Hematopoietic multipotent progenitor cell treated with erythropoietin and hydrocortisone succinate and interleukin-3 and kit ligand, for 15 days (in vitro differentiated cells): ENCODE measurements at places on chromosomes 7 and 10.

GRCh38 chr7:100745184-100745583 is 11.8 kb downstream of the ZAN start:
- no peak for DNase-seq

DNA sequence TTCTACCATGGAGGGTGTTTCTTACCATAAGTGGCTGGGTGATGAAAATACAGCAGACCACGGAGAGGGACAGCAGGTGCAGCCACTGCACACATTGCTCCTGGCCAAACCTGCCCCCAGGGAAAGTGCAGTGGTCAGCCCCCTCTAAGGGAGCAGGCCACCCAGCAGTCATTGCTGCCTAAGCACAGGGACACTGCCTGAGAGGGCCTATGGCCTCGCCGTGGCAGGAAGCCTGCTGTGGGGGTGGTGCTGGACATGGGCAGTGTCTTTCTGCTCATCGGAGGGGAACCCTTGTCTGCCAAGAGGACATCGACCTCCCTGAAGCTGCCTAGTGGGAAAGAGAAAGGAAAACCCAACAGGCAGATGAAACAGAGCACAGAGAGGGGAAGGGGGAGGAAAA is 118.3 kb downstream of the PKD1L1 start:
- no peak for DNase-seq

- DNase-seq, result no peak
These were observed 11.2 kb downstream of the BTBD16 start for GRCh38 chr10:122282253-122282671.

DNA sequence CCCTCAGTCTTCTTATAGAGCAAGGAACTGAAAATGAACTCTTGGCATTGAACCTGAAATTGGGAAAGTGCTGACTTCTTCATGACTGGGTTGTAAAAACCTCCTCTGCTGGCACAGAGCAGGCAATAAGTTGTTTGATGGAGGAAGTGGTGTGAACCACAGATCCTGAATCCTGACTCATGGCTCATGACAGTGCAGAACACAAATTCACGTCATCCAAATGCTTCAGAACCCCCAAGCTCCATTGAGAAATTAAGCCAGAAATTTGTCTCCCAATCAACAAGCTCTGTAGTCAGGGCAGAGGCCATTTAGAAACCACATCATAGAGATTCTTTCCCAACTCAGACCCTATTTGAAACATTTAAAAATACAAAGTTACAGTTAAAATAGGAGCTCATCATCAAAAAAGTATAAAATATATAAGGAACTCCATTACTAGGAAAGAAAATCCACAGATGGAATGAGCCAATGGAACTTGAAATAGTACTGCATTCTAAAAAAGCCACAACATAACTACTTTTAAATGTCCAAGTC is 10.3 kb upstream of the STK17A start:
- peak; percentile 60 for DNase-seq

- DNase-seq, result no peak
These were observed 176.6 kb downstream of the CTNNA3 start for GRCh38 chr10:67519434-67519833.

GRCh38 chr10:99172950-99173349 is 62.7 kb downstream of the HPSE2 start:
- no peak for DNase-seq

- no peak for DNase-seq
These were observed 2.8 kb upstream of the AHCYL2 start for GRCh38 chr7:129222064-129222463.

- no peak for DNase-seq
These were observed 87.2 kb upstream of the AGK start for GRCh38 chr7:141463986-141464385.

GRCh38 chr10:34200355-34200901 is 614.7 kb downstream of the PARD3 start:
- no peak for DNase-seq

DNA sequence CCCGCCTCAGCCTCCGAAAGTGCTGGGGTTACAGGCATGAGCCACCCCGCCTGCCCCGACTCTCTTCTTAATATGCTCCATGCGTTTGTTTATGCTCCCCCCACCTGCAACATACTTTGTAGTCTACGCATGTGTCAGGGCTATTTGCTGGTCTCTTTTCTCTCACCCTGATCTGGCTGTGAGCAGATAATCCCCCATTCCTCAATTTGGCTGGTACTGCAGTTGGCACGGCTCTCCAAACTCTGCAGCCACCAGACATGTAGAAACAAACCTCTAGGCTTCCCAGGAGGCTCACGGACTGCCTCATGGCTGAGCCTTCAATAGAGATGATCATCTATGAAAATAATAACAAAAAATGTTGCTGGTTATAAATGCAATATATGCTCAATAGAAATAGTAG is 540.3 kb upstream of the GALNT17 start:
- DNase-seq, result no peak

- no peak for DNase-seq
These were observed 107.6 kb downstream of the TES start for GRCh38 chr7:116317907-116318306.

- DNase-seq, result no peak
These were observed 24.0 kb upstream of the A1CF start for GRCh38 chr10:50909334-50910014.

DNA sequence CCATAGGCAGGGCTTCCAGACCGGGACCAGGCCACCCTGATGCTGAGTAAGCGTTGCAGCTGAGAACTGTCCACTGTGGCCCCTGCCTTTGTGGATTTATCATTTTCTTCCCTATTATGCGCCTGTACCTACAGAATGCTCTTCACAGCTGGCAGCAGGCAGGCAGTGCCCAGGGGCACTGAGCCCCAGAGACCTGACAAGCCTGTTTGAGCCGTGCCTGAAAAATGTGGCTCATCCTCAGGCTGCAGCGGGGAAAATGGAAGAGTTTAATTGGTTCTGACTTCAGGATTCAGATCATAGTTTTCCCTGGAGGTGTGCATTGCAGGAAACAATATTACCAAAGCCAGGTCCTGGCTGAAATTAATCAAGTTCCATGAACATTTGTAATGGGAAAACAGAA is 200.2 kb downstream of the ZNF438 start:
- DNase-seq, result no peak

GRCh38 chr10:36188461-36188860 is 546.4 kb upstream of the FZD8 start:
- no peak for DNase-seq

GRCh38 chr7:147363101-147363500 is 1227.5 kb upstream of the C7orf33 start:
- DNase-seq, result no peak

GRCh38 chr10:102627736-102628293 is 16.5 kb upstream of the TRIM8 start:
- DNase-seq, result no peak

- DNase-seq, result no peak
These were observed 2.7 kb downstream of the COG5 start for GRCh38 chr7:107560898-107561516.

DNA sequence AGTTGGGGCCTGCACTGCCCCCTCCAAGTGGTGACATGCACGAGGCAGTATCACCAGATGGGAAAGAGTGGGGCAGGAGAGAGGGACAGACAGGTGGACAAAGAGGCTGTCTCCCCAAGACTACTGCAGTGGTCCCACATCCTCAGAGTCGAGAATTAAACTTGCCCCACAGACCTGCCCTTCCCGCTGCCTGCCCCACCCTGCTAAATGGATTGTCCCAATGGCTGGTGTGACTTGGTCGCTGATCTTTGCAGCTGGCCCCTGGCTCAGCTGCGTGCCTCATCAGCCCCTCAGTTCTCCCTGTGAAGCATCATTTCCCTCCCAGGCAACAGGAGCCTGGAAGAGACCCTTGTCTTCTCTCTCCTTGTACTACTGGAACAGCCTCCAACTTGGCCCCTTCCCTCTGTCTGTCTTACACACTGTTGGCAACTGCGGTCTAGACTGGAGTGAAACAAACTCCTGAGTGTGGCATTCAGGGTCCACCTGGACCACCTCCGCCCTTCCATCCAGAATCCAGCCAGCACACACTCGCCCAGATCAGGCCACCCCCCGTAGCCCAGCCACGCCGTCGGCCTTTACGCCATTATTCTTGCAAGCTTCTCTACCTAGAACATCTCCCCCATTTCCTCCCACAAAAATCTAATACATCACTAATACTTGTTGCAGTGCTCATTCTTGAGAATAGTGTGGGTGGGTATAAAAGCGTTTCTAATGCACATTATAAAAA is 275.1 kb downstream of the CELF2 start:
- DNase-seq, result no peak

DNA sequence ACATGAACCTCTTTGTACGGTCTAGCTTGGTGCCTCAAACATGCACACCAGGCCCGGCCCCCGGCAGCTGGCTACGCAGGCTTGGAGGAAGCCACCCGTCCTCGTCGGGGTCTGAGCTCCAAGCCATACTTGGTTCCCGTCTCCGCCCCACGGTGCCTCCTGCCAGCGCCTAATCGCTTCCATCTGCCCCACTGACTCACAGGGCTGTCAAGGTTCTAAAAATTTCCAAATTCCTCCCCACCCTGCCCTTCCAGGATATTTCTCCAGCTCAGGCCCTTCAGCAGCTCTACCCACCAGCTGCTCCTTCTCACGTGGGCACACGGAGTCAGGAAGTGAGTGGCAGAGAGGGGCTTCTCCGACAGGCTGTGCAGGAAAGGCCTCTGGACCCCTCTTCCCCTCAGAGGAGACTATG is 38.8 kb downstream of the TMEM270 start:
- no peak for DNase-seq

GRCh38 chr10:131431978-131432690 is 120.6 kb upstream of the TCERG1L start:
- no peak for DNase-seq

GRCh38 chr7:64098-64915 is 128.1 kb upstream of the FAM20C start:
- DNase-seq, result no peak

DNA sequence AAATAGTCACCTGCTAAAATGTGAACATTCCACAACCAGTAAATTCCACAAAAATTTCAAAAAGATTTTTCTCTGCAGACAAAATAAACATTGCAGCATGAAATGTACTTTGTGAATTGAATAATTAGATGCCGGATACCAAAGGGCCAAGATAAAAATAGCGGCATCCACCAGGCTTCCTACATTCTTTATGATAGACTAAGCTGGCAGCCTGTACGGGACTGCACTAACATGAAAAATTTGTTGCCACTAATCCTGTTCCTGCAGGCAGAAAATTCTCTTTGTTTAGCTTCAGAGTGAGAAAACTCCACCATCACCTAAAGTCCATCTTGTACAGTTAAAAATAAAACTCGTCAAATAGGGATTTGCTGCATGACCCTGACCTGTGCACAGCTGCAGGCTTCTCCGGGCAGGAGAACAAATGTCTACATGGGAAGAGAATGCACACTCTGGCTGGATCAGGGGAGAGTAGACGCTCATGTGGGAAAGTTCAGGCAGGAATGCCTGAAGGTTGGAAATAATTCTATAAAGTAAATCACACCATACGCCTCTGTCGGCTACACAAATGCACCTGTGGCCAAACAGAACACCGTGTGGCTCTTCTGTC is 15.6 kb upstream of the ADO start:
- no peak for DNase-seq

DNA sequence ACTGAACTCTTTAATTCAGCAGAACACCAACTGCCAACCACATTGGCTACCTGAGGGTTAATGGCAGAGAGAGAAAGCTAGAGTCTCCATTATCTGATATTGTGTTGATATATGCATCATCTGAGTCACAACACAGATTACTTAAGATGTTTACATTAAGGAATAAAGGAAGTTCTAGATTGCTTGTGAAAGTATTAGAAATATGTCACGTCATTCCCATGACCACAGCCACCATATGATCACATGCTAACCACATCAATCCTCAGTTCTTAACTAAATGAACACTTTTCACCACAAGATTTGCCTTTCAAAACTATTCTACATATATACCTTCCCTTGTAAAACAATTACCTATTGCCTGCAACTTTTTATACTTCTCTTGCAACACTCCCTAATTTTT is 337.9 kb downstream of the FGFR2 start:
- no peak for DNase-seq

DNA sequence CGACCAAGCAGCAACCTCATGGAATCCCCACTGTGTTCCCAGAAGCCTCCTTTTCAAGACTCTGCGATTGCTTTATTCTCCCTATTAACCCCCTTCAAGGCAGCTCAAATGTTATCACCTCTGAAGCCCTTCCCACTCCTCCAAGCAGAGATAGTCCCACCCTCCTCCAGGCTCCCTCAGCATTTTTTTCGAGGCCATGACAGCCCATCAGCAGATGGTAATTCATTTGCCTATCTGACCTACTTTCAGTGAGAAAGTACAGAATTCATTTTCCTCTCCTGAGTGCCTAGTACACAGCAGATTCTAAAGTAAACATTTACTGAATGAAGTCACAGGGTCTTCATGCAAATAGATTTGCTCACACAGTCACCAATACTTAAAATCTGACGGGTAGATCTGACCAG is 47.8 kb downstream of the HERPUD2 start:
- no peak for DNase-seq

- DNase-seq, result no peak
These were observed 98.2 kb downstream of the UNCX start for GRCh38 chr7:1330801-1331425.

DNA sequence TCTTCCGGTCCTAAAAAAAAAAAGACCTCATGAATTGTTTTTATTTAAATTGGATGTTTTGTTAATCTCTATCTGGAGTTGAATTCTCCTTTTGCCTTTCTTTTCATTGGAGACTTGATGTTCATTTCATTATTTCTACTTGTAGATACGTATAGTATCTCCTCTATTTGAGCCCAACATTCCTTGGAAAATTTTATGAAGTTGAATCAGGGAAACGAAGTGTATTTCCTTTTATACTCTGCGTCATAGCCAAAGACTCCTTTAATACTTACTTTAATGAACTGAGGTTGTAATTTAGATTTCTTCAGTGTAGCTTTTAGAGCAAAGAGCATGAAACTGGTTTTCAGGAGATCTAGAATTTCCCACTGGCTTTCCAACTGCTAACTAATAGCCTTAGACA is 132.4 kb downstream of the KIAA1217 start:
- DNase-seq, result no peak

- DNase-seq, result no peak
These were observed 262.8 kb upstream of the SHH start for GRCh38 chr7:156074982-156075615.

- no peak for DNase-seq
These were observed 13.1 kb downstream of the STX1A start for GRCh38 chr7:73706126-73707044.

GRCh38 chr7:94398841-94399240 is 4.1 kb downstream of the COL1A2 start:
- DNase-seq, result no peak

- no peak for DNase-seq
These were observed 63.4 kb downstream of the DAGLB start for GRCh38 chr7:6384327-6384726.

DNA sequence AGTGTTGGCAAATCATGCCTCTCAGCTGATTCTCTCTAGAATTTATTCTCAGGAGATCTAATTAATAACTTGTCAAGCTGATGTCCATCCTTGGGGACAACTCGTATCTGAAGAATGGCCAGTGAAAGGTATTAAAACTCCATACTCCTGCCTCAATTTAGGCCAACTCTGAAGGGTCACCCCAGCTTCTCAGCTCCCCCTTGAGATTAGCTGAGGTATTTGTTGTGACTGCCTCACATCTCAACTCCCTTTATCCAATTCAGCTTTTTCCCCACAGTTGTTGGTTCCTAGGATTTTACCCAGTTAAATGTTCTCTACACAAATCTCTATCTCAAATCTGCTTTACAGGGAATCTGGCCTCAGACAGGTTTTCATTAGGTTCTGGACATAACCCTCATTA is 182.4 kb downstream of the MALRD1 start:
- DNase-seq, result no peak

GRCh38 chr7:73727952-73728351 is 8.5 kb upstream of the STX1A start:
- DNase-seq, result no peak

- no peak for DNase-seq
These were observed 17.6 kb downstream of the SUN3 start for GRCh38 chr7:48011323-48011722.

GRCh38 chr7:55132550-55132889 is 113.7 kb downstream of the EGFR start:
- DNase-seq, result no peak
